ENCODE measurements at places on chromosomes 5 and 9.

DNA sequence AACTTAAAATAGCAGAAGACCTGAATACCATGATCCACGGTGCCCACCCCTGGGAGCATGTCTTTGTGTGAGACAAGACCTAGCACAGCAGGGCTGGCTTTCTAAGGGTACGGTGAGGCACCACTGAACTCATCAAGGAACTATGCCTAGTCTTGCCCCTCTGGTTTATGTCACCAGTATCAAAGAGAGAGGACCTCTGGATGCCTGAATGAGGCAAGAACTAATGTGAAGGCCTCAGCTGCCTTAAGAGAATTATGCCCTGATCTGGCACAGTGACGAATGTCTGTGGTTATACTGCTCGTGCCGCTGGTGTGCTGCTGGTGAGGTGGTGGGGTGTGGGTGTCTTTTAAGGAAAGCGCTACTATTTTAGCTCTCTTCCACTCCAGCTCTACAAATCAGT is 23.0 kb downstream of the NREP start:
- DNase-seq: no peak

GRCh38 chr9:13431692-13432091 is 152.2 kb upstream of the MPDZ start:
- DNase-seq: no peak

GRCh38 chr5:159489779-159490178 is 159.5 kb upstream of the IL12B start:
- DNase-seq: no peak

DNA sequence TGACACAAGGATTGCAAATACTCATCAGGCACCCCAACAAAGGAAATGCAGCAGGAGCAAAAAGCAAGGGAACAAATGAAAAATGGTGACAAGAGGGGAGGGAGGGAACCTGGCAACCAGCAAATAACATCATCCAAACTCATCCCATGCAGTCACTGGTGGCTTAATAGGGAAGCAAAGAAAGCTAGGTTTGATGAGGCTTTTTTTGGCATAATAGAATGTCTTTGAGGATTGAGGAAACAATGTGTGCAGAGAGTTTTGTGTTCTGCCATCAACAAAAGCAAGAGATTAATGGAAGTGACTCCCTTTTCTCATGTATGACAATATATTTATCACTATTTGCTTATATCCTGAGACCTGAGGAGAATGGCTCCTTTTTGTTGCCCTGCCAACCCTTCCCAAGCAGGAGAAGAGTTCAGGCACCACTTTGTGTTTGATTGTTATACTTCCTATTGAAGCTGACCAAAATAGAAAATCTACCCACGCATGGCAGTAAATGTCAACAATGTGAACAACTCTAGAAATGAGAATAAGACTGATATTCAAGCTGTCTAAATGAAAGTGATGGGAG is 375.7 kb downstream of the CAAP1 start:
- DNase-seq: no peak

- DNase-seq: no peak
These were observed 105.1 kb downstream of the CEMIP2 start for GRCh38 chr9:71663216-71663615.

DNA sequence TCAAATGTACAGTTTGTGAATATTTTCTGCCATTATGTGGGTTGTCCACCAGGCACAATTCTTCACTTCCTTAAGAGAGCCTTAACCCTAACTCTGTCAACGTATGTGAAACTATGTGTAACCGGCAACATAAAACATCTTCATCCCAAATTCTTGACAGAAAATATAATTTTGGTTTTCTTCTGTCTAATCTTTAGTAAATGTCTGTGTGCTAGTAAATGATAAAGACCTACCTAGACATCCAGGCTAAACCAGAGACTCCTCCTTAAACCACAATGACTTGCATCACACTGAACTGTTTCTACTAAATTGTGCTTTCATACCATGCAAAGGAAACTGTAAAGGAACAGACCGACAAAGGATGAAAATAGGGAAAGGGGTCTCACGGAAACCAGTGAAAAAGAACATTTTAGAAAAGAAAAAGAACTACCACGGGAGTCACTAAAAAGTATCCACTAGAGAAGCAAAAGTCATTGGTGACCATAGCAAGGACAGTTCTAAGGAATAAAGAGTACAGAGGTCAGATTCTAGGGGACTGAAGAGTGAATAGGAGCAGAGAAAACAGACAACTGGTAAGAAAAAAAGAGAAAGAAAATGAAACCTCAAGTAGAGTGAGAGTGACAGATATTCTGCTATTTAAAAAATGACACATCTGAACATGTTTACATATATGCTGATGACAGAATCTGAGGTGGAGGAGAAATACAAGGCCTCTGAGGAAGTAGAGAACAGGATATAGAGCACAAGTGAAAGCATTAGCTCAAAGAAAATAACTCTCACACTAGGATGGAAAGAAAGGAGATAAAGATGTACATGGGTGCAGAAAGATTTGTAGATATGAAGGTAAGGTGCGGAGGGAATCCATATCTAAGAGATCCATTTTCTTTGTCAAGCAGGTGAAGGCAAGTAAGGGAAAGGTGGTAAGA is 49.4 kb downstream of the FNIP1 start:
- DNase-seq: no peak

Data from activated T-cell treated with anti-CD3 and anti-CD28 coated beads for 1 hour (primary cell).